Ecto neural progenitor cell (in vitro differentiated cells): ENCODE measurements at places on chromosomes 7 and 10.

GRCh38 chr10:59757966-59758365 lies 4.7 kb upstream of the MRLN start:
- DNase-seq: no peak

DNA sequence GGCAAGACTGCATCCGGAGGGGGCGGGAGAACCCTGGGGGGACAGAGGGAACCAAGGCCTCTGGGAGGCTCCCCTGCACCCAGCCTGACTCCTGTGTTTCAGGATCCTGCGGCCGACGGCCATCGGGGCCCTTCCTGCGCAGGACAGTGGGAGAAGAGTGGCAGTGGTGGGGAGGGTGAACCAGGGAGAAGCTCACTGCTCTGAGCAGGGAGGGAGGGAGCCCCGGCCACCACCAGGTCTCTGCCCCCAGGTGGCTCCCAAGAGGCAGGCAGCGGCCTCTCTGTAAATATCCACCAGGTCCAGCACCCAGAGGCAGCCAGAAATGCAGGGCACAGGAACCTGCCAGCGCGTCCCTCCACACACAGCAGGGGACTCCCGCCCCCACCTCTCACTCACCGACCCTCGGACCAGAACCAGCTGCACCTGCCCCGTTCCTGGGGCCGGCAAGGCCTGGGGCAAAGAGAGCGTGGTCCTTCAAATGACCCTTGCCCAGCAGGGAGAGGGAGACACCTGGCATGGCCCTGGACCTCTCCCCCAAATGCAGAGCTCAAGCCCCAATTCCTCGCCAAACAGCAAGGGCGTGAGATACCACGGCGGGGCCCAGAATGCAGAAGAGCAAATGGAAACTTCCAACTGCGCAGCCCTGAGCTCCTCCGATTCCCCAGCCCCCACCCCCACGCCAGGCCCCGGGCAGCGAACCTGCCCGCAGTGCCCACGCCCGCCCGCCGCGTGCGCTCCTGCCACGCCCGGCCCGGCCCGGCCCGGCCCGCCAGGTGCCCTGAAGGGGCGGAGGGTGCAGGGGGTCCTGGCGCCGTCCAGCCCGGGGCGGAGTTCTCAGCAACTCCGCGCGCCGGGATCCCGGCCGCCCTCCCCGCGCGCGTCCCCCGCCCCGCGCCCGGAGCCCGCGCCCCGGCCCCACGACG lies 805 bp downstream of the RASGEF1A start:
- peak; percentile 62 for DNase-seq

DNA sequence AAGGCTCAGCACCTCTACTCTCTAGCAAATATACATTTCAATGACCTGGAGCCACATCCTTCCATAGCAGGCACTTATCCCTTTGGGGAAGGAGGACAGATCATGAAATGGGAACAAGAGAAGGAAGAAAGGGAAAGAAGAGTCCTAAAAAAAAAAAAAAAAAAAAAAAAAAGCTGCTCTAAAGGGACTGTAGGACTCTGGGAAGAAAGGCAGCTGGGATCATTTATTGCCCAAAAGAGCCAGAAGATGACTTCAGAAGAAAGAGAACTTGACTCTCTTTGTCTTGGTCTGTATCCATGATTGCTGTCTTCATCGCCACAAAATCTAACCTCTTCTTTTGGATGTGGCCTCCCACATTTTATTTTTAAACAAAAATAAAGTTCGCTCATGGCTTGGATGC lies 203.6 kb upstream of the CELF2 start:
- no peak for DNase-seq

GRCh38 chr10:101829561-101830315 lies 11.5 kb upstream of the OGA start:
- peak; percentile 83 for DNase-seq
